ENCODE measurements at places on chromosomes 12 and 14.

DNA sequence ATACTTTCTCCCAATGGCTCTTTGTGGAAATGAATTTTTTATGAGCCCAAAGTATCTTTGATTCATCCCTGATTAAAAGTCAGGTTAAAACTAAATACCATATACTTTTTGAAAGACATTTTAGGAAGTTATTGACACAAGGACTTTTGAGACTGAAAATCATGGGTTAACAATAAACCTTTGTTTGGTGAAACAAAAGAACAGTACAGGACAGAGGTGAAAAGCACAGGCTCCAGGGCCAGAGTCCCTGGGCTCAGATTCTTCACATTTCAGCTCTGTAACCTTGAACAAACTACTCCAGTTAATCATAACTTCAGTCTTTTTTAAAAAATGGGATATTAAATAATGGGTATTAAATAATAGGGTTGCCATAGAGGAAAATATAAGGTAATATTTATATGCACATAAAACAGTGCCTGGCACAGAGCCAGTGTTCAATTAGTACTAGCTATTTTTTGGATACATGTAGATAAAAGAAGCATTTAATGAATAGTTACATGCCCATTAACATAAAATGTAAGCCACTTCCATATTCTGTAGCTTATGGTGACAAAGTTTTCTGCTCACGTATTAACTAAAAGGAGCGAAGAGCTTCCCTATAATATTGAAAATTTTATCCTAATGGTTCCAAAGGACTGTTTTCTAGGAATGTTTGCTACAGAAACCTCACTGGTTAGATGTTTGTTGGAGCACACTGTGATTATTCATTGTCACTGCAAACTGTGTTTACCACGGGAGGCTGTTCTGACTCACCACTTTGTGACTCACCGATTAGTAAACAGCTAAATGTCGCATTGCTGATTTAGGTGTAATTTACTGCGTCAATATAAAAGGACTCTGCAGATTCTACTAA is 255.4 kb downstream of the DAD1 start:
- DNase-seq, result no peak

GRCh38 chr14:56081139-56081538 is 37.1 kb upstream of the PELI2 start:
- no peak for DNase-seq

GRCh38 chr14:95374239-95374997 is 54.7 kb upstream of the CLMN start:
- no peak for DNase-seq

DNA sequence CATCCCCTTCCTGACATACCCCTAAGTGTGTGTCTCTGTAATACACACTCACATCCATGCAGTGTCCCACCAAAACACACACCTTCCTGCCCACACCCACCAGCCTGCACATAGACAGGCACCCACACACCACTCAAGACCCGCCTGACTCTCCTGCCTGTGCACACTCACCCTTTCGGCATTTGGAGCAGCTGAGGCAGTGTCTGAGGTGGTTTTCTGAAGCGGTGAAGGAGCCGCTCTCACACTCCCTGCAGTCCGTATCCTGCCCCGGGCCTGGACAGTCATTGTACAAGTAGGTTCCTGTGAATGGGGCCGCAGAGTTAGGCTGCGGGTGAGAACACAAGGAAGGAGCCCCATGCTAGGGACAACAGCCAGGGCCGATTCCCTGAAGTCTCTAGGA is 8.3 kb downstream of the TNFRSF1A start:
- DNase-seq, result no peak

DNA sequence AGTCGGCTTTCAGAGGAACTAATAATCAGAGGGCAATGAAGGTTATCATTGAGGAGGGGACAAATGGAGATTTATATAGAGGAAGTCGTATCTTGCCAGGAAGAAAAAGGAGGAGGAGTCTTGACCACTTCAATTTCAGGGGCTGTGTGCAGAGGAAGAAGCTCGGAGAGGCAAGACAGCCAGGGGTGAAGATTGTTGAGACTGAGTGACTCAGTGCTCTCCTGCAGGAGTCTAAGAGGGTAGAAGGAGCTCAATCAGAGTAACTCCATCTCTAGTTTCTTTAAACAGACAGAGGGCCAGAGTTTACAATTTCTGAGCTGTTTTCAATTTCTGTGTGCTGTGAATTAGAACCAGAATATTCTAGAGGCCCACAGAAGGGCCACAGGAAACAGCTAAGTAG is 439.3 kb upstream of the PRICKLE1 start:
- DNase-seq, result no peak
